ENCODE measurements at places on chromosomes 5 and 9.

DNA sequence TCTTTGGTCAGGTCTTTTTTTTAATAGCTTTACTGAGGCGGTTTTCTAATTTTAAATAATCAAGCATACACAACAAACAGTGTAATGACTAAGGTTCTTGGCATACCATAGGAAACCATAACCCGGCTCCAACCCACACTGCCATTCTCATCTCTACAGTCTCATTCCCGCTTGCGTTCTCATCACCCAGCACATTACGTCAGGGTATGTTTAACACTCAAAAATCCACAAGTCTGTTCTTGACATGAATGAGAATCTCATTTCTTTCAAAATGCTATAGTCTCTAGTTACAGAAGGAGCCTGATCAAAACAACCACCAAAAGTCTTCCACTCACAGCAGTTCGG is 505 bp downstream of the C5orf34 start:
- H3K36me3 ChIP-seq, result peaks cover 6% of the 10 kb centered on the region
- H3K27me3 ChIP-seq, result no peaks in the 10 kb centered on the region
- no peak for DNase-seq
- H3K27ac ChIP-seq, result peak overlapping the region; percentile 93
- H3K4me1 ChIP-seq, result peaks cover 14% of the 10 kb centered on the region
- H3K4me3 ChIP-seq, result peak overlapping the region; percentile 89

- peaks cover 35% of the 10 kb centered on the region for H3K4me1 ChIP-seq
- H3K4me3 ChIP-seq, result no peak overlapping the region
- H3K36me3 ChIP-seq, result no peaks in the 10 kb centered on the region
- no peak overlapping the region for H3K27ac ChIP-seq
- H3K27me3 ChIP-seq, result no peaks in the 10 kb centered on the region
Observed at GRCh38 chr5:158429564-158429963, 570.6 kb upstream of the CLINT1 start.

- peak overlapping the region; percentile 97 for H3K27ac ChIP-seq
- peaks cover 70% of the 10 kb centered on the region for H3K4me1 ChIP-seq
- no peak for DNase-seq
- H3K4me3 ChIP-seq, result peak overlapping the region; percentile 6
Observed at GRCh38 chr9:133943781-133944745, 48.1 kb downstream of the VAV2 start.

DNA sequence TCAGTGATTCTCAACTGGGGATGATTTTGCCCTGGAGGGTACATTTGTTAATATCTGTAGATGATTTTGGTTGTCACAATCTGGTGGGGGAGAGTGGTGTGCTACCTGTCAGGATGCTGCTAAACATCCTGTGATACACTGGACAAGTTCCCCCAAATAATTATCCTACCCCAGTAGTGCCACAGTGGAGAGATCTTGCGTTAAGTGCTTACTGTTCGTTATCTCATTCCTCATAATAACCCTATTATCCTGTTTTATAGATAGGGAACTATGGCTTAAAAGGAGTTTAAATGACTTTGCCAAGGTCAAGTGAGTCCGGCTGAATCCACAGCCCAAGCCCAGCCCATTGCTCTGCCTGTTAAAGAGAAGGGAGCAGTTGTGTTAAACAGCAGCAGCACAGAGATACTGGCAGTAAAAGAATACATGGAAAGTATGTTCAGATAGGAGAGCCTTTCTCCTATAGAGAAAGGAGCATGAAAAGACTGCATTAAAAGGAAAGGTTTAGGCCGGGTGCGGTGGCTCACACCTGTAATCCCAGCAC is 15.4 kb downstream of the CNOT8 start:
- DNase-seq, result no peak
- H3K27ac ChIP-seq, result peak overlapping the region; percentile 39
- H3K4me1 ChIP-seq, result no peaks in the 10 kb centered on the region
- H3K36me3 ChIP-seq, result peaks cover 52% of the 10 kb centered on the region

DNA sequence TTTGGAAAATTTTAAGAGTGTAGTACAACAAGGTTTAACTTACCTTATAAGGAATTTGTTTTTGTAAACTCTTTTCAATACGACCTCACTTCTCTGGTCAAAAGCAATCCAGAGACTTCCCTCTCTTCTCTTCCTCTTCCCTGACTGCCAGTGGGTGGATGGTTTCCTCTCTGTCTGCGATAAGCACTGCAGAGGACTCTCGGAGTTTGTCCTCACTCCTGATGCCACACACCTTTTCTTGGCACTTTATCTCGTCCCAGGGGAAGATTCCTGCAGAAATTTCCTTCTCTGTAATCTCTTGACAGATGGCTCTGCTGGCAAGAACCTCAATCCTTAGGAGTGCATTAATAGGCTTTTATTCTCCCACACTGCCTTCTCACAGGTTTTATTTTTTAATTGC is 641.6 kb downstream of the NR2F1-AS1 start:
- no peak overlapping the region for H3K4me3 ChIP-seq
- H3K4me1 ChIP-seq, result no peaks in the 10 kb centered on the region
- DNase-seq, result no peak
- no peaks in the 10 kb centered on the region for H3K27me3 ChIP-seq

DNA sequence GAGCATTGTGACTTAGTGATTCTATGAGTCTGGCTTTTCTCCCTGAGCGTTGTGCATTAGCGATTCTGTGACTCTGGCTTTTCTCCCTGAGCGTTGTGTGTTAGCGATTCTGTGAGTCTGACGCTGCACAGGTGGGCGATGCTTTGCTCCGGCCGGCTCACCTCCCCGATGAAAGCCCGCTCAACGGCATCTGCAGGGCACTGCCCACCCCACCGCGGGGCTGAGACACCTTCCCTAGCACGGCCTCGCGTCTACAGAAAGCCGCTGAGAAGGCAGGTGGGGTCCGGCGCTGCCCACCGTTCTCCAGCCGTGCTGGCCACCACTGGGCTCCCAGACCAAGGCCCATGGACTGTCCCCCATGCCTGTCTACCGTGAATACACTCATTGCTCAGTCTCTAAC is 12.8 kb upstream of the SLC9A3 start:
- H3K4me1 ChIP-seq, result peaks cover 20% of the 10 kb centered on the region
- H3K27me3 ChIP-seq, result peaks cover 53% of the 10 kb centered on the region
- DNase-seq, result no peak
- H3K27ac ChIP-seq, result no peak overlapping the region
- no peak overlapping the region for H3K4me3 ChIP-seq

DNA sequence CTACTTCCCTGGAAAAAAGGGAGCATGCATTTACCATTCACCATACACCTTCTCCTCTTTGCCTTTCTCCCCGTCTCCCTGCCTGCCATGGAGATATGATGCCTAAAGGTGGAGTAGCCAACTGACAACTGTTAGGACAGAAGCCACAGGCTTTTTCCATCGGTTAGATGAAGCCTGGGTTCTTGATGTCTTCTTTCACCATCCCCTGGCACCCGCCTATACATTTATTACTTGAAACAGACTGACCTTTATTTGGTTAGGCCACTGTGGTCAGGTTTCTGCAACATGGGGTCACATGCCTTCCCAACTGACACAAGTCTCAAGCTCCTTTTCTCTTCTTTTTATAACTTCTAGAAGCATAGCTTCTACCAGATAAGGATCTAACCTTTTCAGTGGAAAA is 7.1 kb downstream of the LCP2 start:
- peaks cover 66% of the 10 kb centered on the region for H3K36me3 ChIP-seq
- peak overlapping the region; percentile 62 for H3K27ac ChIP-seq
- no peak for DNase-seq
- peak overlapping the region; percentile 29 for H3K4me3 ChIP-seq
- peaks cover 22% of the 10 kb centered on the region for H3K27me3 ChIP-seq

DNA sequence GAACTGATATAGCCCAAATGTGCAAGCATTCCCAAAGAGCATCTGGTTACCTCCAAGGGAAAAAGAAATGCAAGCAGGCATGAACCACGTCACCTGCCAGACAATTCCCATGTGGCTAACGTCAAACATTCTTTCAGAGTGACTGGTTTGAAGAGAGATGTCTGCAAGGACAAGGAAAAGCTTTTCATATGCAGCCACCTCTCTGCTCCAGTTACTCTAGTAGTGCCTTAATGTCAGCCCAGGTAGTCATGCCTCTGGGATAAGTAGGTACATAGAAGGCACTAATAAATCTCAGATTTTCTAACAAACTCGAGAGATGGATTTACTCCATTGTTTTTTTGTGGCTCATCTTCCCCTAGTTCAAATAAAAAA is 96.8 kb upstream of the IFNK start:
- H3K27ac ChIP-seq, result no peak overlapping the region
- H3K4me1 ChIP-seq, result peaks cover 33% of the 10 kb centered on the region
- H3K27me3 ChIP-seq, result no peaks in the 10 kb centered on the region
- H3K36me3 ChIP-seq, result no peaks in the 10 kb centered on the region
- DNase-seq, result no peak

DNA sequence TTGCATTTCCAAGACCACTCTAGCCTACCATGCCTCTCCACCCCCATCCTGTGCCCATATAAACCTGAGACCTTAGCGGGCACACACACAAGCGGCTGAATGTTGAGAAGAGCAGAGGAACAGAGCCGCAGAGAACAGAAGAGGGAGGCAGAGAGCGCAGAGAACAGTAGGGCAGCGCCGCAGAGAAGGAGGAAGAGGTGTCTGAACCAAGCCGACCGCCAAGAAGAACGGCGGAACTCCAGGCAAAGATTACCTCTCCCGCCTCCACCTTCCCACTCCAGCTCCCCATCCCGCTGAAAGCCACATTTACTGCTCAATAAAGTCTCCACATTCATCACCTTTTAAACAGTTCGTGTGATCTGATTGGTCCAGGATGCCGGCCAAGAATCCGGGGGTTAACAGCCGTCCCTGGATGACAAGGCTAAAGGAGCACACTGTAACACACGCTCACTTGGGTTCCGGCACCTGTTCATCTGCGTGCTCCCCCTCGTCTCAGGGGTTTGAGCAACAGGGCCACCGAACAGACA is 33.2 kb downstream of the GRIN3A start:
- no peaks in the 10 kb centered on the region for H3K36me3 ChIP-seq
- peaks cover 28% of the 10 kb centered on the region for H3K27me3 ChIP-seq

DNA sequence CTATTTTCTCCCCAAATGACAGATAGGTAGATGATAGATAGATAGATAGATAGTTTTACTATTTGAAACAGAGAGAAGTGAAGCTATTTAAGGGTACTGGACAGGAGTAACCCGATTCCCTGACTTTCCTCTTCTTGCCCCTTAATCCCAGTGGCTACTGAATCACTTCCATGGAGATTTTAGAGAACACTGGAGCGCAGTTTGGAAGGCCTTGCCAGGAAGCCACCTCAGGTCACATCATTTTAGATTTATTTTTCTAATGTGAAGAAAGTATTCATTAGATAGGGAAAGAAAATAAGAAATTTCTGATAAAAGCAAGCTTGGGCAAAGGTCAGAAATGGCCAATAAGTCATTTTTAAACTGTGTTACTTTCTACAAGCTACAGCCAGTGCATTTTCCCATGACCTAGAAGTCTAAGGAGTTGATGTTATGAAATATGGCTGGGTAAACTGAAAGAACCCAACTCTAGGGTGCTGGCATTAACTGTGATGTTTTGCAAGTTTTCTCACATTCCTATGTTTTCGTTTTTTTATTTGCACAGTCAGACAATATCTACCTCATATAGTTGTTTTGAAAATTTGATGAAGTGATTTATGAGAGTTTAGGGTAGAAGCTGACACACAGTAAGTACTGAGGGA is 544.7 kb upstream of the PTGER4 start:
- DNase-seq, result no peak
- peaks cover 2% of the 10 kb centered on the region for H3K4me1 ChIP-seq
- no peak overlapping the region for H3K4me3 ChIP-seq
- peaks cover 3% of the 10 kb centered on the region for H3K27me3 ChIP-seq

GRCh38 chr9:18531136-18532065 is 57.4 kb downstream of the ADAMTSL1 start:
- H3K36me3 ChIP-seq, result no peaks in the 10 kb centered on the region
- H3K27me3 ChIP-seq, result no peaks in the 10 kb centered on the region
- H3K4me1 ChIP-seq, result no peaks in the 10 kb centered on the region
- DNase-seq, result no peak
- no peak overlapping the region for H3K4me3 ChIP-seq
- H3K27ac ChIP-seq, result no peak overlapping the region

DNA sequence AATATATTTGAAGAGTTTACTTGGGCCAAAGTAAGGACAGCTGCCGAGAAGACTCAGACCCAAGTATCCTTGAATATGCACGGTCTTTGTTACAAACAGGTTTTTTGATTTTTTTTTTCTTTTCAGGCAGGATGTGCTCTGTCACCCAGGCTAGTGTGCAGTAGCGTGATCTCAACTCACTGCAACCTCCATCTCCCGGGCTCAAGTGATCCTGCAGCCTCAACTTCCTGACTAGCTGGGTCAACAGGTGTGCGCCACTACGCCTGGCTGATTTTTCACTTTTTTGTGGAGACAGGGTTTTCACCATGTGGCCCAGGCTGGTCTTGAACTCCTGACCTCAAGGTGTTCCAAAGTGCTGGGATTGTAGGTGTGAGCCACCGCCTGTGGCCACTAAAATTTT is 27.4 kb downstream of the JMY start:
- H3K36me3 ChIP-seq, result no peaks in the 10 kb centered on the region
- H3K27me3 ChIP-seq, result no peaks in the 10 kb centered on the region
- H3K4me3 ChIP-seq, result no peak overlapping the region
- DNase-seq, result no peak
- peaks cover 25% of the 10 kb centered on the region for H3K4me1 ChIP-seq

DNA sequence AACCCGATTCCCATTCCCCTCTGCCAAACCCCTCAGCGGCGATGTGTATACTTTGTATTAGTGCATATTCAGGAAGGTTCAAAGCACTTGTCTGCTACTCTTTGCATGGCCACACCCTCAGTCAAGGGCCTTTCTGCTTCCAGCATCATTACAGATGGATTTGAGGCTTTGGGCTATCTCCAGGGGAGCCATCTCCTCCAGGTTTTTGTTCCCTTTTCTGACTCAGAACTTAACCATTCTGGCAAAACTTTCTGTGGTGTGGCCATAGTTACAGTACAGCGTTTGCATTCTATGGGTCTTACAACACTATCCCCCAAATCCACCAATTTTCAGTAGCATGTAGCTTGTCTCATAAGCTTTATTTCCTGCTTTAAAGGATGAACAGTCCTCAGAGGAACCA is 36.0 kb upstream of the SVEP1 start:
- H3K36me3 ChIP-seq, result no peaks in the 10 kb centered on the region
- H3K27ac ChIP-seq, result no peak overlapping the region
- no peak overlapping the region for H3K4me3 ChIP-seq
- no peak for DNase-seq
- H3K27me3 ChIP-seq, result peaks cover 4% of the 10 kb centered on the region

GRCh38 chr5:172028167-172028566 is 21.7 kb upstream of the FBXW11 start:
- no peaks in the 10 kb centered on the region for H3K27me3 ChIP-seq
- H3K36me3 ChIP-seq, result peaks cover 25% of the 10 kb centered on the region
- H3K4me1 ChIP-seq, result no peaks in the 10 kb centered on the region
- no peak for DNase-seq
- H3K4me3 ChIP-seq, result no peak overlapping the region
- no peak overlapping the region for H3K27ac ChIP-seq

GRCh38 chr5:150140830-150141229 is 14.8 kb downstream of the PDGFRB start:
- no peak for DNase-seq
- H3K36me3 ChIP-seq, result peaks cover 5% of the 10 kb centered on the region
- peaks cover 29% of the 10 kb centered on the region for H3K4me1 ChIP-seq
- H3K27me3 ChIP-seq, result no peaks in the 10 kb centered on the region
- no peak overlapping the region for H3K27ac ChIP-seq
